Activated T-cell treated with anti-CD3 and anti-CD28 coated beads for 1 hour (primary cell): ENCODE measurements at places on chromosomes 6 and 20.

DNA sequence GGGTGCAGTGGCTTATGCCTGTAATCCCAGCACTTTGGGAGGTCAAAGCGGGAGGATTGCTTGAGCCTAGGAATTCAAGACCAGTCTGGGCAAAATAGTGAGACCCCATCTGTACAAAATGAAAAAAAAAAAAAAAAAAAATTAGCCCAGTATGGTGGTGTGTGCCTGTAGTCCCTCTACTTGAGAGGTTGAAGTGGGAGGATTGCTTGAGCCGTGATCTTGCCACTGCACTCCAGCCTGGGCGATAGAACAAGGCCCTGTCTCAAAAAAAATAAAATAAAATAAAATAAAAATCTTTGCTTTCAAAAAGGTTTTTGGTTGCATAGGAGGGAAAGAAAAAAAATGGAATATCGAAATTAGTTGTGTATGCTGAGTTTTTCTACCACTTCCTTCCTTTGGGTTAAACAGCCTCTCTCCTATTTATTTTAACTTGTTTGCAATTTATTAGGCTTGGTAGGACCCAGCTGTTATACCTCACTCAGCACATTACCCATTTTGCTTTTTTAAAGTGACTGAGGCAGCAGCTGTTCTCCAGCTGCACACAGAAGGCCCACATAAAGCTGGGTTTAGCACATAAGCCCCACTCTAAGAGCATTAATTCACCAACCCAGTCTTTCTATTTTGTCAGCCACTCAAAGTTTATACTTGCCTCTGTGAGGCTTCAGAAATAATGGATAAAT, 152.3 kb downstream of the ZFAND3 start:
- no peak for DNase-seq

GRCh38 chr6:45591306-45591705, 213.6 kb upstream of the SUPT3H start:
- no peak for DNase-seq

GRCh38 chr20:46139266-46139889, 21.3 kb downstream of the CD40 start:
- no peak for DNase-seq

DNA sequence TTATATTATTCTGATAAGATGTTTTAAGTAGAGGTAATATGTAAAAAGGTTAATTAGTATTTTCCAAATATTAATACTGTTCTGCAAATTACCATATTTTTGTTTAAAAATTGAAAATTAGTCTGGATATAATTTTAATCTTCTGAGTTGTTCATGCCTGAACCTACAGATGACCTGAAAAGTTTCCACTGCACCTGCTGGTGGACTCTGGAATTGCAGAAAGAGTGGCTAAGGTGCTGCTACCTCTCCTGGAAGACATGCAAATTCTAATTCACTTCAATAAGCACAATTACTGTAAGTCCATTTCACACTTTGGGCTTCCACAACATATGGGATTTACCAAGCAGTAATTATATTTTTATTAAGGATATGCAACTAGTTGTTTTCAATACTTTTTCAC, 77.7 kb upstream of the OLIG3 start:
- DNase-seq: peak; percentile 68

GRCh38 chr20:7765221-7765620, 175.0 kb downstream of the HAO1 start:
- DNase-seq: no peak

DNA sequence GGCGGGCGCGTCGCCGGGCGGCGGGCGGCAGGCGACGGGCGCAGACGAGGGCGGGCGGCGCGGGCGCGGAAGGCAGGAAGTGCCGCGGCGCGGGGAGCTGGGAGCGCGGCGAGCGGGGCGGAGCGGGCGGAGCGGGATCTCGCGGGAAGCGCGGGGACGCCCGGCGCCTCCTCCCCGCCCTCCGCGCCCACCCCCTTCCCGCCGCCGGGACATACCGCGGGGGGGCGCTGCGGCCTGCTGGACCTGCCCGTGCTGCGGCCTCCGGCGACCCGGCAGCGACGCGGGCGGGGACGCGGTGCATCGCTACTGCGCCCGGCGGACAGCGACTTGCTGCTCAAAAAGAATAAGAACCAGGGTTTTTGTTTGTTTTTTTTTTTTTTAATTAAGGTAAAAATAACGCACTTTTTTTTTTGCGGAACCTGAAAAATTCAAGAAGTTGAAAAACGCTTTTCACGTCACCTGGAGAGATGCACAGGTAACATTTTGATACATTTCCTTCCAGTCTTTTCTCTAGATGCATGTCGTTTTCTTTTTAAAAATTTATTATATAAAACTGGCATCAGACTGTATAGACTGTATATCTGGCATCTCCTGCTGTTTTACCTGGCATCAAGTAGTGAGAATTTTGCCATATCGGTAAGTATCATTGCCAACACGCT, at the start of gene CENPB:
TSS of gene CENPB (minus strand) at position 76 of the 659 bp plus-strand sequence. CDS start 257 bp downstream, outside the sequence.
- peak; percentile 89 for DNase-seq

GRCh38 chr20:48456366-48457192, 371.2 kb downstream of the PREX1 start:
- DNase-seq: no peak

GRCh38 chr6:154606457-154606856, 96.0 kb upstream of the CNKSR3 start:
- DNase-seq: no peak

- DNase-seq: no peak
Observed at GRCh38 chr6:108940741-108941140, 92.5 kb downstream of the ARMC2 start.

GRCh38 chr6:139868576-139868975, 494.1 kb upstream of the CITED2 start:
- no peak for DNase-seq

- no peak for DNase-seq
Observed at GRCh38 chr20:32364554-32365208, 6.5 kb downstream of the ASXL1 start.

GRCh38 chr6:130337534-130337933, 28.3 kb upstream of the TMEM200A start:
- DNase-seq: no peak

DNA sequence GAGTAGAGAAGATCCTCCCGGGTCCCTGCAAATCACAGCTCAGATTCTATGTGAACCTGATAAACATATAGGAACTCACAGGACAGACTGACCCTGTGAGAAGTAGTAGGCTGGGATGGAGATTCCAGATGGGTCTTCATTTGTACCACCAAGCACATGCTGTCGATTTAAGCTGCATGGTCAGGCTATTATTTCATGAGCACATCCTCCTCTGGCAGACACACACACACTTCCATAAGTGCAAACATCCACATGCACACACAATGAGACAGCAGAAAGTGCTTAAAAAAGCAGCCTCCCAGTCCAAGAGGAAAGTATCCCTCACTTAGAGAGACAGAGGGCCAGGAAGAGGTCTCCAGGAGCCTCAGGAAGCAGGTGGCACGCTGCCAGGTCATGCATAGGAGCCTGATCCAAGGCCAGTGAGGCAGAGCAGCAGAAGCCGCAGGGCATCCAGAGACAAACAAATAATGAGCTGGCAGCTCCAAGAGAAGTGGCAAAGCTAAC, 131.8 kb downstream of the UNC5CL start:
- no peak for DNase-seq

- DNase-seq: no peak
Observed at GRCh38 chr20:49392745-49393144, 89.7 kb downstream of the KCNB1 start.

DNA sequence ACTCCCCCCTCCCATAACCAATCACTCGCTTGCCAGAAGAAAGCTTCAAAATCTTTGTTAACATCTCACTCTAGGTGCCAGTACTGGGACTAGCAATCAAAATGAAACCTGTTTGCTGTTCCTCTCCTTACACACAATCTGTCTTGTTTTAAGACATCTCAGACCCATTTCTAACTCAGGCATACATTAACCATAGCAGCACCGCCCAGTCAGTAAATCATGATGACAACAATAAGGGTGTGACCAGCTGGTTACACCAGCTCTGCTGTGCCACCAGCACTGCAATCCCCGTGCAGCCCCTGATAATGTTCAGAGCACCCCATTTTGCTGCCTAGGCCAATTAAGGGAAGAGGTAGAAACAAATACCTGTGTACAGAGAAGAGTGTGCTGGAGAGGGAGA, 185.2 kb upstream of the TAB2 start:
- DNase-seq: no peak

GRCh38 chr20:43945391-43946205, 30.9 kb downstream of the TOX2 start:
- no peak for DNase-seq

GRCh38 chr20:37919389-37920040, 16.6 kb downstream of the VSTM2L start:
- DNase-seq: no peak

- DNase-seq: no peak
Observed at GRCh38 chr6:150813993-150814359, 51.5 kb upstream of the MTHFD1L start.

DNA sequence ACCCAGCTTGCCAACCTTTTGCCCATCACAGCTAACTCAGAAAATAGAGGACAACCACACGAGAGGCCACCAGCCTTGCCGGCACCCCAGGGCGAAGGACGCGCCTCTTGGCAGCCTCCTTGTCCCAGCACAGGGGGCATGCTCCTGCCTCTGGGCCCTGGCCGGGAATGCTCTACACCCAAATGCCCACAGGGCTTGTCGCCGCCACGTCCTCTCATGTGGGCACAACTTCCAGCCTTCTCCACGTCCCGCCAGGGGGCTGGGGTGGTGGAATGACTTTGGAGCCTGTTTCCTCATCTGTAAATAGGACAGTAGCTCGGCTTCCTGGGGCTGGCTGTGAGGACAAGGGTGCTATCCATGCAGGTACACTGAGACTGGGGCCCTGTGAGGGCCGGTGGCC, 152.4 kb upstream of the MLN start:
- DNase-seq: no peak

- DNase-seq: no peak
Observed at GRCh38 chr20:10667560-10668167, 6.1 kb downstream of the JAG1 start.

DNA sequence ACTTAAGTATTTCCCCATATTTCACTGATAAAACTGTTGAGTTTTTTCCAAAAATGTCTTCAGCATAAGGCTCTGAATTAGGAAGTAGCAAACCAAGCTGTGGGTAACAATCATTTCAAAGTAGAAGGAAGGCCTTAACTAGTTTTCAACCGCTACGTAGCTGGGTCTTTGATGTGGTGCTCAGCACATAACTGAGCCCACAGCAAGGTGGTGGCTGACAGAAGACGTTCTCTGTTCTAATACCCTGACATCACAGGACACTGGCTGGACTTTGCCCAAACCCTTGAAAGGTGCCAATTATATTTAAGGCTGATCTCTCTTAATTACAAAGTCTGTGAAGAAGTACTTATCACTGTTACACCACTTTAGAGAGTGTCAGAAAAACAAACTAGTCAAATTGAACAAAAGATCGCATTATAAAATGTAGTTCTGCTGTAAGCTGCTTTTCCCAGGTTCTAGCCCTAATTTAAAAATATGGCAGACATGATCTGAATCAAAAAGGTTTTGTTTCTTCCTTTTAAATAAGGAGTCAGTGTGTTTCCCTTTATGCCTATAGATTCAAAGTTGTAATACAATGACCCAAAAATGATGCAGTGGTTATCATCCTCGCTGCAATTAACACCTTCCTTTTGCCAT, 26.7 kb downstream of the MAN1A1 start:
- DNase-seq: no peak

- DNase-seq: no peak
Observed at GRCh38 chr6:131269565-131270391, 134.5 kb downstream of the AKAP7 start.

GRCh38 chr6:5215159-5215558, 45.6 kb downstream of the LYRM4 start:
- no peak for DNase-seq

DNA sequence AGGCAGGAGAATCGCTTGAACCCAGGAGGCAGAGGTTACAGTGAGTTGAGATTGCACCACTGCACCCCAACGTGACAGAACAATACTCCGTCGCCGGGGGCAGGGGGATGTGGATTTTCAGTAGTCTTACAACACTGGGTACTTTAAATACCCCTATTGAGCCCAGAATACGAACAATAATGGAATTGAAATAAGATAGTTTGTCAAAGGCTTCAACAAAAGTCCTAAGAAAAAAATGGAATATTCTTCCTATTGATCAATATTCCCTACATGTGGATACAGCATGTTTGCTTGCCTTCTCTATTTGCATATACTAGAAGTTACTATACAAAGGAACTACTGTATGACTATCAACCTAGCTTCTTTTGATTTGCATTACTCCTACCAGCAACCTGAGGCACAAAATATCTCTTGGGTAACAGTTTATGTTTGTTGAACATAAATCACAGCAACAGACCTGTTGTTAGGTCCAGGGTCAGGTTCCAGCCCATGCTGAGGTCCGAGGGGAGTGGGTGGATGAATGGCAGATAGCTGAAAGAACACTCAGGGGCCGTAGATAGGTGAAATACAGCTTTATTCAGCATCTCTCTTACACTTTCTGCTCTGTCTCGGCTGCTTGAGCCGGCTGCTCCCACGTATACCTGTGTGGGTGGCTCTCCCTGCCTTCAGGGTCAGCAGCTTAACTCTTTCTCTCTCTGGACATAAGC, 23.8 kb downstream of the MAN1A1 start:
- no peak for DNase-seq

DNA sequence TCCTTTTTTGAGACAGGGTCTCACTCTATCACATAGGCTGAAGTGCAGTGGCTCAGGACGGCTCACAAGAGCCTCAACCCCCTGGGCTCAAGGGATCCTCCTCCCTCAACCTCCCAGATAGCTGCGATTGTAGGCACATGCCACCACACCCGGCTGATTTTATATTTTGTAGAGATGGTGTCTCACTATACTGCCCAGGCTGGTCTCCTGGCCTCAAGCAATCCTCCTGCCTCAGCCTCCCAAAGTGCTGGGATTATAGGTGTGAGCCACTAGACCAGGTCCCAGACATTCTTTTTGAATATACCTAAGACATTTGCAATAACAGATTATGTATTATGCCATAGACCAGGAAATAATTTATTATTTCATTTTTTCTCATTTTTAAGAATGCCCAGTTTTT, 58.3 kb upstream of the CDYL start:
- DNase-seq: no peak

GRCh38 chr6:1423578-1423977, 34.2 kb downstream of the FOXF2 start:
- no peak for DNase-seq

DNA sequence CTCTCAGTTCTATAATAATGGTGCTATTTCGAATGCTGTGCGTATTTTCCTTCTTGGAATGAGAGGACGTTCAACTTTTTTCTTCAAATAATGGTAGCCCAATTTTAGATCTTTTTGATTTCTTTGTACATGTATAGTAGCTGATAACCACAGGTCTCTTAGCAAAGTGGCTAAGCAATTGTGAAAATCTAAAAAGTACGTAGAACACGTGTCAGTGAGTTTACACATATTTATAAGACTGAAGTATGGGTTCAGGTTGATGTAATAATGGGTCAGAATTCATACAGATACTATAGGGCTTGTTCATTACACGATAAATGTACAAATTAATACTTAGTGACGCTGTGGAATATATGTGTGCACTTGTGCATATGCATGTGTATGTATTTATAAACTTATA, 1.3 kb downstream of the SMIM13 start:
- DNase-seq: no peak
